Motor neuron (in vitro differentiated cells): ENCODE measurements at places on chromosomes 5 and 9. TPM values are rescaled to one million over a fixed set of nuclear protein-coding genes. Genes with fewer than 3 reads are reported as not detected.

PCDHB10 gene
- total RNA-seq = 4.1 and 4.3 TPM in 2 replicates

HMCN2 gene
- 0.75 and 0.87 TPM in 2 replicates for total RNA-seq

PCSK5 gene
- 3.3 and 3.5 TPM in 2 replicates for total RNA-seq

SPATA31C1 gene
- 0.14 and 0.16 TPM in 2 replicates for total RNA-seq

CATSPER3 gene
- 0.67 TPM in 1 of 2 replicates, not detected in the other for total RNA-seq

PPP2R2B gene
- total RNA-seq = 54.2 and 115 TPM in 2 replicates

ASPN gene
- 0.18 and 0.21 TPM in 2 replicates for total RNA-seq

SPEF2 gene
- 3.7 and 4.4 TPM in 2 replicates for total RNA-seq

MRRF gene
- 73.8 and 77.2 TPM in 2 replicates for total RNA-seq

FBP2 gene
- not detected in 2 replicates for total RNA-seq

SLCO6A1 gene
- not detected in 2 replicates for total RNA-seq

DAB2 gene
- 2.8 and 4.1 TPM in 2 replicates for total RNA-seq

RASGRF2 gene
- total RNA-seq = 1.4 TPM in 2 replicates

ELOVL7 gene
- total RNA-seq = 3.5 and 5.4 TPM in 2 replicates

PDE6A gene
- 0.26 and 0.56 TPM in 2 replicates for total RNA-seq

PCDHB8 gene
- 0.11 and 0.31 TPM in 2 replicates for total RNA-seq

GPR21 gene
- total RNA-seq = 1.3 and 2.7 TPM in 2 replicates

PLCXD3 gene
- 1.4 and 1.6 TPM in 2 replicates for total RNA-seq

DIAPH1 gene
- 47.5 and 58.5 TPM in 2 replicates for total RNA-seq

STK32A gene
- 16.9 and 18.2 TPM in 2 replicates for total RNA-seq

NDUFS4 gene
- 146 and 152 TPM in 2 replicates for total RNA-seq

BARHL1 gene
- 0.17 and 0.23 TPM in 2 replicates for total RNA-seq

VCAN gene
- total RNA-seq = 611 and 951 TPM in 2 replicates

YTHDC2 gene
- total RNA-seq = 36.2 and 46.2 TPM in 2 replicates

BTNL8 gene
- not detected in 2 replicates for total RNA-seq

ADRA1B gene
- total RNA-seq = 0.49 and 0.63 TPM in 2 replicates

CD274 gene
- 2.0 and 6.8 TPM in 2 replicates for total RNA-seq

ST8SIA4 gene
- 0.07 and 0.64 TPM in 2 replicates for total RNA-seq

PCDHGC4 gene
- total RNA-seq = 0.46 and 0.70 TPM in 2 replicates

C5orf58 gene
- total RNA-seq = 0.15 TPM in 1 of 2 replicates, not detected in the other

AUH gene
- 17.8 and 18.3 TPM in 2 replicates for total RNA-seq

SLC36A2 gene
- 0.05 TPM in 1 of 2 replicates, not detected in the other for total RNA-seq

PCDHGA3 gene
- 32.1 and 48.0 TPM in 2 replicates for total RNA-seq

MYMK gene
- not detected in 2 replicates for total RNA-seq

AQP7 gene
- total RNA-seq = 0.22 and 1.0 TPM in 2 replicates

FANCG gene
- 31.7 and 34.1 TPM in 2 replicates for total RNA-seq

FAM78A gene
- 0.30 and 0.50 TPM in 2 replicates for total RNA-seq

FBP1 gene
- not detected in 2 replicates for total RNA-seq

LCN6 gene
- not detected in 2 replicates for total RNA-seq

OLFML2A gene
- 0.18 and 0.25 TPM in 2 replicates for total RNA-seq

COL23A1 gene
- total RNA-seq = 0.19 TPM in 1 of 2 replicates, not detected in the other

SHC3 gene
- total RNA-seq = 10.6 and 11.6 TPM in 2 replicates

SLC6A7 gene
- total RNA-seq = 0.64 and 0.77 TPM in 2 replicates

TEK gene
- 0.21 and 0.27 TPM in 2 replicates for total RNA-seq

ANKRD18A gene
- 1.5 and 1.8 TPM in 2 replicates for total RNA-seq

LOX gene
- 10.0 and 10.9 TPM in 2 replicates for total RNA-seq

FBXW5 gene
- 61.0 and 62.7 TPM in 2 replicates for total RNA-seq

IFNA2 gene
- not detected in 2 replicates for total RNA-seq
